ENCODE measurements at places on chromosomes 12 and 14. TPM values are rescaled to one million over a fixed set of nuclear protein-coding genes. Genes with fewer than 3 reads are reported as not detected.
A peak's percentile ranks its signal among the peaks of the same experiment; 100 is the strongest.

DNA sequence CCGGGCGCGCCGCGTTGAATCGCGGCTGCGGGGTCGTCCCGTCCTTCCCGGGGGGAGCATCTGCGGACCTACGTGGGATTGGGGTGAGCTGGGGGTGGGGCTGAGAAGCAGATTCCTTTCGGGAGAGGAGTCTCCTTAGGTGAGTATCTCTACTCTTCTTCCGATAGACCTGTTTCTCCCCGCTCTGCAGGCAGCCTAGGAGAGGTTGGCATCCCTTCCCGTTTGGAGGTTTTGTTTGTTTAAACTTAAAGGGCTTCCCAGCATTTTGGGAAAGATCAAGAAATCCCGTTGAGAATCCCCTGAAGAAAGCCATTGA, 411 bp downstream of the TTLL5 start:
- DNase-seq: no peak

GRCh38 chr14:61116369-61116768, 135.3 kb downstream of the SLC38A6 start:
- no peak for DNase-seq

DNA sequence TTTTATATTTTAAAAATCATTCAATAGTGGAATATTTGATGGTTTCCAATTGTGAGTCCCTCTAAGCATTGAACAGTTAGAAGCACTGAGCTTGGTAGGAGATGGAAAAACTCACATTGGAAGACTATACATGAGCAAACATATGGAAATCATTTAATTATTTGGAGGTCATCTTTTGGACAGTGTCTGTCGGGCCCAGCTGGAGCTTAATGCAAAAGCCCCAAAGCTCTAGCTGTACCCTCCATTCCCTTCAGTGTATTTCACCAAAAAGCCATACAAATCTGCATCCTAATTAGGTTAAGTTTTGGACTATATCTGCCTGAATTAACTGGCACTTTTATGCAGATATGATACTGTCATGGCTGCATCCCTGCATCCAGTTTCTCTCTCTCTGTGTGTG, 365.7 kb downstream of the FLRT2 start:
- no peak for DNase-seq

- no peak for DNase-seq
Measured at GRCh38 chr12:79452906-79453305, 237.9 kb downstream of the PAWR start.

- DNase-seq: no peak
Measured at GRCh38 chr12:72723732-72724131, 451.6 kb downstream of the TRHDE start.

DNA sequence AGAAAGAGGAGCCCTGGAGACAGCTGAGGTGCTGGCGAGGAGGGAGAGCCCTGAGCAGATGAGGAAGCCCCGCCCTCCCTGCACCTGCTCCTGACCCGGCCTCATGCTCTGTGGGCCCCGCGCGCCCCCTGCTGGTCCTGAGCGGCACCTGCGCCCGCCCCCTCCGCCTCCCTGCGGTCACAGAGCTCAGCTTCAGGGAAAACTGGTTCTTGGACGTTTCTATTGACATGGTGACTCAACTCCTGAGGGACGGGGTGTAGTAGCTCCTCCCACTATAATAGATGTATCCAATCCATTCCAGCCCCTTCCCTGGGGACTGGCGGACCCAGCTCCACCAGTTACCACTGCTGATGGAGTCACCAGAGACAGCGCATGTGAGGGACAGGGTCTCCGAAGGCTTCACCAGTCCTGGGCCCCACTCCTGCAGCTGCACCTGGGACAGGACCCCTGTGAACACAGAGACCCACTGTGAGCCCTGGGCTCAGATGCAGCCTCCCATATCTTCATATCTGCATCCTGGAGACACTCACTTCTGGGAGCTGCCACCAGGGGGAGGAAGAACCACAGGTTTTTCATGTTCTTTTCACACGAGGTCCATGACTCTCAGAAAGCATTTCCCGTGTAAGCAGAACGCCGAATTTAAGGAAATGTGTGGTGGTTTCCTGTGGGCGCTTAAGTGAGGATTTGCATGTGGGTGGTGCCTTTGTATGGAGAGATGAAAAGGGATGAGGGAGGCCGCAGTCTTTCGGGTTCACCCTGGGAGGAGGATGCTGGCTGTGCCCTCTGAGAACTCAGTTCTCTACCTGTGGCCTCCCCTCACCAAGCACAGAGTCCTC, 1346.4 kb downstream of the TMEM121 start:
- no peak for DNase-seq

DNA sequence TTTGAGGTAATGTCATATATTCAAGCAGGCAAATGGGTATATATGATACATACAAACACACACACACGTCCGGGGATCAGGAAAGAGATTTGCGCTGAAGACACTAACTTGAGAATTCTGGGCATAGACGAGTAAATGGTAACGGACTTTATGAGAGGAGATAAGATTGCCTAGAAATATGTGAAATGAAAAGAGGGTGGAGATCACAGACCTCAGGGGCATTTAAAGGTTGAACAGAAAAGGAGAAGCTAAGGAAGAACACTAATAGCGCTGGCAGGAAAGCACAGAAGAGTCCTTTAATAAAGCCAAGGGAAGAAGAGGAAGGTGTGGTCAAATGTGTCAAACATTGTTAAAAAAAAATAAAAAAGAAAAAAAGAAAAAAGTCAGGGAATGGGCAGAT, 13.1 kb downstream of the CRY1 start:
- no peak for DNase-seq

- DNase-seq: no peak
Measured at GRCh38 chr12:89421092-89421835, 69.0 kb upstream of the DUSP6 start.

DNA sequence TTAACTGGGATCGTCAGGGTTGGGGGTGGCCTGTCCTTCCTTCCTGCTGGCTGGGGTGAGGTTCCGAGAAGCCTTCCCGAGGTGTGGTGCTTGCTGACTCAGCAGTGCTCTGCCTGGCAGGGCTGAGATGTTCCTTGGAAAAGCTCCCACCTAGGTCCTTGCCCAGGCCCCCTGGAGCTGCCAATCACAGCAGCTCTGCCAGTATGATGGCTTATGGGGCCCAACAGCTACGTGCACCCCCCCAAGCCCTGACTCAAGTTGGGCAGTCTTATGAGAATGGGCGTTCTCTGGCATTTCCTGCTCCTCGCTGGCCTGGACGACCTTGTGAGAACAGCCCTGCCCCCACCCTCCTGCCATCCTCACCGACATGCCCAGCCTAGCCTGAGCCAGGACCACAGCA, 292.2 kb upstream of the CRY1 start:
- no peak for DNase-seq

DNA sequence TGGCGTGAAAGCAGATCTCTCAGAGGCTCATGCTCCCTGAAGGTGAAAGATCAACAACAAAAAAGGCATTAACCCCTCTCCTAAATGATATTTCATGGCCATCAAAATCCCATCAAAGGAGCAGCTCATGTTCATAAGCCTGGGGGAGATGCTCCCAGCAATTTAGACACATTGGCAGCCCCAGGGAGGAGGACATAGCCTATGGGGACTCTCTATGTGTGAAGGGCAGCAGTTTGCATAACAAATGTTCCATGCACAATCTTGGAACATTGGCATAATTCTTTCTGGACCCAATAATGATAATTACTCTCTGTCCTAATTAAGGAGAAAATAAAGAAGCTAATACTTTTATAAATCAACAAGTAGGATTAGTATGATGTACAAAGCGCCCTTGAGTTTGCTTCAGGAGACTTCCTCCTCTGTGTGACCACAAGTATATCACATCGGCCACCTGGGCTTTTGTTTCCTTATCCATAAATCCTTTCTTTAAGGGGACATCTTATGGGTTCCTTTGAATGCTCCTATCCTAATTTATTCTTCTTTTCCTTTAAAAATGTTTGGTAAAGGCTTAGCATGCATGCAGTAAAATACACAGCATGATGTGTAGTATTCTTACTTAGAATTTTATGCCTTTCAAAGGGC, 161.9 kb upstream of the PLEKHG7 start:
- no peak for DNase-seq

DNA sequence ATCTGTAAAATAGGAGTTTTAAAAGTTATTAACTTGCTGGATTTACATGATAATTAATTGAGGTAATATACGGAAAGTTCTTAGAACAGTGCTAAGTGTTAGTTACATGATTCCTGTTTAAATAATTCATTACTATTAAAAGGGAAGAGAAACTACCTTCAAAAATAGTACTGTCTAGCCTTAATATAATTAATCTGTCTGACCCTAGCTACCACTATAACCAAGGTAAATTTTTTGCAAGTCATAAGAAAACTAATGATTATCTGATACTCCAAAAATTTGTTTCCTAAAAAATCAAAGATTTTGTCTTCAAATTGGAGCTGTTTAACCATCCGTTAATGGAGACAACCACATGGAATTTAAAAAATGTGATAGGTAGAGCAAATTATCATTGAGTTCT, 294.3 kb upstream of the FBXO33 start:
- no peak for DNase-seq

- peak; percentile 99 for DNase-seq
Measured at GRCh38 chr12:26156201-26156871, 31.5 kb upstream of the BHLHE41 start.

DNA sequence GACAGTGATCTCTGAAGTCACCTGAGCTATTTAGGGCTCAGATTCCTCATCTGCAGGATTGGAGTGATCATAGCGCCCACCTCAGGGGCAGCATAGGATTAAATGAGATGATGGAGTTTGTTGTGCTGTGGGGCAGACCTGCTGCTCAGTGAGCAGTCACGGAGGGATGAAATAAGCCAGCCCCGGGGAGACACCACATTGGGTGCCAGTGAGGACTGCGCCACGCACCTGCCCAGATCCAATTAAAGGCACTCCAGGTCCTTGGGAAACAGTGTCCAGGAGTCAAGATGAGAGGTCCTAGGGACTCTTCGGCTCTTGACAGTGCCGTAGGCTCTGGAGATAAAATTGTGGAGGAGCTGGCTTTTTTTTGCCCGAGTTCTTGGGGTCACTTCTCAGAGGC, 166.2 kb downstream of the ADGRD1 start:
- no peak for DNase-seq

GRCh38 chr14:89415159-89415558, 1.9 kb downstream of the FOXN3 start:
- no peak for DNase-seq

- no peak for DNase-seq
Measured at GRCh38 chr12:65603438-65604351, 220.6 kb upstream of the HMGA2 start.

DNA sequence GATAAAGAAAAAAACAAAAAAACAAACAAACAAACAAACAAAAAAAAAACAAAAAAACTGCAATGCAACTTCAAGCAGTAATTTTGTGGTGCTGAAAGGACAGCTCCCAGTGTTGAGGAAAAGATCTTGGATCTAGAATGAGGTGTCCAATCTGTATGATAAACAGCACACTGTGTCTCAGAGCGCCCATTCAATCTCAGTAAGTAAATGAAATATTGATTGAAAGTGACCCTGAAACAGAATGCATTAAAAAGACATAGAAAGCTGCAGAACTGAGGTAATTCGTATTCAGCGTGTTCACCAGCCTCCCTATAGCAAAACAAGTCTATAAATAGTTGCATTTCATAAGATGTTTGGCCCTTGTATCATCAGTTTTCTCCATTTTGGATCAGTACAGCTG, 153.0 kb downstream of the NOVA1 start:
- DNase-seq: no peak

DNA sequence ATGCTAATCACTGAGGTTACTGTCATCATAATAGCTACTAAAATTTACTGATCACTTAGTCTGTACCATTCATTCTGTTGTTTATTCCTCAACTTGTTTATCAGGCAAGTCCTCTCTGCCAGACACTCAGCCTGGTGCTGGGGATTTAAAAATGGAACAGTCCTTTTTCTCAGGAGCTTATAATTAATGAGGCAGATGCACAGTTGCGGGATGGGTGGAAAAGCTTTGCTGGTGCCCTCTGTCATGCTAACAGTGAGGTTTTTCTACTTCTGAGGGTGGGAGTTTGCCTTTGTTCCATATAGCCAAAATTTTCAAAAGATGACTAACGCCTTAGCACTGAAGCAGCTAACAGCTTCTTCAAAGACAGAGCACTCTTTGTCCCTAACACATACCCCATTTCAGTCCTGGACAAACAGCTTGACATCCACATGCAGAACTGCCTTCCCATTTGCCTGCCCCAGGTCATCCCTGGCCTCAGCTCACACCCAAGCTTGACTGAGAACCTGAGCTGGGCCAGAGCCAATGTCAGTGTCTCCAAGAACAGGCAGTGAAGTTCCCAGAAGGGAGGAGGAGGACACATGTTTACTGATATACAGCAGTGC, 30.8 kb upstream of the HSPB8 start:
- no peak for DNase-seq

- no peak for DNase-seq
Measured at GRCh38 chr12:71447691-71448132, 8.1 kb downstream of the LGR5 start.

GRCh38 chr12:117878605-117879004, 90.2 kb downstream of the KSR2 start:
- no peak for DNase-seq

- DNase-seq: no peak
Measured at GRCh38 chr14:100191584-100192249, 32.3 kb upstream of the DEGS2 start.

DNA sequence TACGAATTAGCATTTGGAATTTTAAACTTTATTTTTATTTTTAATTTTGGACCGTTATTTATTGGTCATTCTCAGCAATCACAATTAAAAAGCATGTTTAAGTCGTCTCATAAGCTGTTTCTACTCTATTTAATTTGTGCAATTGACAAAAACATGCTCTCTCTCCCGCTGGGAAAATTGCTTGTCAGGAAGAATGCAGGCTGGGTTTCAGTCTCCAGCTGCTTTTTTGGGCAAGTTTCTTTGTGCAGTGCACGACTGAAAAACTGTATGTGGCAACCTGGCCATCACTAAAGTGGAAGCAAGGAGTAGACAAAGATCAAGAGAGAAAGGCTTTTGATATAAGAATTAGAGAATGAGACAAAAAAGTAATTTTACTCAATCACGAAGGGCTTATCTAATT, 941.5 kb upstream of the MDGA2 start:
- DNase-seq: no peak

Gene PELI2
- total RNA-seq: 0.05 TPM

Gene BEGAIN
- 0.24 TPM for total RNA-seq

Gene A2M
- total RNA-seq: 3.5 TPM

Gene TEX22
- total RNA-seq: 2.7 TPM

Gene GPR65
- total RNA-seq: 8.2 TPM

Gene TCL1A
- total RNA-seq: 109 TPM

Gene LYZ
- 1.9 TPM for total RNA-seq

Gene KCNA5
- total RNA-seq: 0.29 TPM

Gene LRP6
- total RNA-seq: 9.4 TPM

Gene OR4K17
- not detected for total RNA-seq

Gene INHBC
- total RNA-seq: 0.13 TPM

Gene MYF5
- total RNA-seq: not detected

Gene HPD
- 0.28 TPM for total RNA-seq

Gene TMEM63C
- 0.74 TPM for total RNA-seq
